ENCODE measurements at places on chromosomes 4 and X. TPM values are rescaled to one million over a fixed set of nuclear protein-coding genes. Genes with fewer than 3 reads are reported as not detected.

The PDGFC gene
- total RNA-seq: 0.34 TPM

The VGLL1 gene
- total RNA-seq: not detected

The ZCCHC18 gene
- under 0.01 TPM for total RNA-seq

The NPY5R gene
- total RNA-seq: not detected

The USP17L22 gene
- total RNA-seq: not detected

The AFAP1 gene
- total RNA-seq: 17.8 TPM

The TGIF2LX gene
- total RNA-seq: not detected

The XKRX gene
- not detected for total RNA-seq

The OPRPN gene
- total RNA-seq: not detected

The DCUN1D4 gene
- 34.8 TPM for total RNA-seq

The MID1 gene
- 75.2 TPM for total RNA-seq

The CWH43 gene
- not detected for total RNA-seq

The CORIN gene
- total RNA-seq: 0.15 TPM

The IDS gene
- 13.7 TPM for total RNA-seq

The RNF175 gene
- total RNA-seq: 0.46 TPM

The TECRL gene
- total RNA-seq: not detected

The PPP1R3F gene
- 7.3 TPM for total RNA-seq

The CFAP47 gene
- total RNA-seq: not detected

The TEX13B gene
- not detected for total RNA-seq

The IL15 gene
- 2.9 TPM for total RNA-seq

The BCLAF3 gene
- total RNA-seq: 3.3 TPM
